Stimulated activated naive CD8-positive, alpha-beta T cell treated with anti-CD3 and anti-CD28 coated beads, Interleukin-15, Interleukin-2, amounts not matched to agents 100 U/mL and 50 U/mL, for 24 hours (primary cell): ENCODE measurements at places on chromosomes 7 and 10.

DNA sequence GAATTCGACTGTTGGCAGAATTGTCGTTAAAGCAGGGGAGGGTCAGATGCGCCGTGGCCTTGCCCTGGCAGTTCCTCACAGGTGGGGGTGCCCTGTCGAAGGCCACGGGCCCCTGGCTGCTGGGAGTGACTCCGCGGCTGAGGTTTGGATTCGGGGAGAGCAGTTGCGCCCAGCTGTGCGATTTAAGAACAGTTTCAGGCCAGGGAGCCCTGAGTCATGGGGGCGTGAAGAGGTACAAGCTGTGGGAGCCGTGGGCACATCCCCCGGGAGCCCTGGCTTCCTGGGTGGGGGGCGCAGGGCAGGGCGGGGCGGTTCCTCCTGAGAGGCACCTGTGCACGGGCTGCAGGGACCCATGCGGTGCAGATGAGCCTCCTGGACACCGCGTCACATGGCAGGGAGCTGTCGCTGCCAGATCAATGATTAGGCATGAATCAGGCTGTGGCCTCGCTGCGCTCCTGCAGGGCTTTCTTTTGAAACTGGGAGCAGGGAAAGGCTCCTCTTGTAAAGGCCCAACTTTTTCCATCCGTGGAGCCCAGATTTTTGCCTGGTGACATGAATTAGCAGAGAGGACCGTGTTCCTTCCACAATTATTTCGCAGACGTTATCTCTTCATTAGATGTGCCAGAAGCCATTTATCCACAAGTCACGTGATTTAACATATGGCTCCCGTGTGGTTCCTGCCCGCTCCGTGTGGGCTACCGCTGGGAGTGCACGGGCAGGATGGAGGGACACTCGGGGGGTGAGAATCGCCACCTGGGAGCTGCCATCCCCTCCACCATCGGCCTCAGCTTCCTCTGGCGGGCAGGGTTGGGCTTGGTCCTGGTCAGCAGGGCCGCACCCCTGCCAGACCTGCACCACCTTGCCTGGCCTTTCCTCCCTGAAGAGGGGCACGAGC is 918 bp downstream of the PWWP2B start:
- peak; percentile 54 for DNase-seq

- DNase-seq, result no peak
Observed at GRCh38 chr7:6142871-6143380, 111.8 kb downstream of the ANKRD61 start.

- DNase-seq, result no peak
Observed at GRCh38 chr10:8389630-8390029, 335.1 kb downstream of the GATA3 start.

DNA sequence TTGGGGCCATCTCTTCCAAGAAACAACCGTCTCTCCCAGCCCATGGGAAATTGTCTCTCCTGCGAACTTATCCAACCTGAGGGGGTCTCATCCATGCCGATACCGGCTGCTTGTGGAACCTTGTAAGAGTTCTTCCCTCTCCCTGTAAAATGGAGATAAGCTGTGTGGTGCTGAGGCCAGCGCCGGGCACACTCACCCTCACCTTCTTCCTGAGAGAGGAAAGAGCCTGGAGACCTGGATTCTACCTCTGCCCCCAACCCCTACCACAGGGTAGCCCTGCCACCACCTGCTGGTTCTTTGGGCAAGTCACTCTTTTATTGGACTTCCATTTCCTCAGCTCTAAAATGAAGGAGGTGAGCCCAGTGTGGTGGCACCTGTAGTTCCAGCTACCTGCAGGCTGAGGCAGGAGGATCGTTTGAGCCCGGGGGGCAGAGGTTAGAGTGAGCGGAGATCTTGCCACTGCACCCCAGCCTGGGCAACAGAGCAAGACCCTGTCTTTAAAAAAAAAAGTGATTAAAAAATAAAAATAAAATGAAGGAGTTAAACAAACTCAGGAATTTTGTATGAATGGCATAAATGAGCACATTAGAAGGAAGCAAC is 38.4 kb upstream of the PSAP start:
- DNase-seq, result no peak

- no peak for DNase-seq
Observed at GRCh38 chr7:94497874-94498670, 11.5 kb upstream of the CASD1 start.

DNA sequence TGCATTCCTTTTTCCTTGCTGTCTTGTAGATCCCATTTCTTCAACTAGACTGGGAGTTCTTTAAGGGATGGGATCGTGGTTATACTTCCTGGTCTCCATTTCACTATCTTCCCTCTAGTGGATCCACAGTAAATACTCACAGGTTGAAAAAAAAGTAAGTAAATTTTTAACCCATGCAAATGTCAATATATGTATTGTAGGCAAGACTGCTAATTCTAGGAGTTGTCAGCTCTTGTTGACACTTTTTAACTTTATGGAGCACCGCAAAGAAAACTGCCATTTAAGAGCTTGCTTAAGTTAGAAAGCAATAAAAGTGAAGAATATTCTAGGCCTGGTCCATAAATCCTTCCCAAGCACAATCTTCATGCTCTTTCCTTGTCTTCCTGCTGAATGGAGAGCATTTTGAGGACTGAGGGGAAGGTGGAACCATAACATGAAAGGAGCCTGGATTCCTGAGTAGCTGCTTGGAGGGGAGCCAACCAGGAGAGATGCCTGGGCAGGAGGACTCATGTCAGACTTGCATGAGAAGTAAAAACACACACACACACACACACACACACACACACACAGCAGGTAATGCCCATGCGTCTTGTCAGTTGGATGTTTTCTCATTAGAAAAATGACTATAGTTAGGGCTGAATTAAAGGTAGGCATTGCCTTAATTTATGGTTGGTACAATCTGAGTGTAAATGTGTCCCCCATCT is 32.2 kb downstream of the VWA2 start:
- DNase-seq, result no peak

GRCh38 chr10:96858038-96858705 is 26.1 kb downstream of the LCOR start:
- no peak for DNase-seq

- no peak for DNase-seq
Observed at GRCh38 chr7:17638727-17639126, 301.6 kb downstream of the SNX13 start.
